ENCODE measurements at places on chromosomes 7 and 10. TPM values are rescaled to one million over a fixed set of nuclear protein-coding genes. Genes with fewer than 3 reads are reported as not detected.

Gene SPDYE6
- not detected for total RNA-seq

Gene CDC14C
- under 0.01 TPM for total RNA-seq

Gene AKR1C4
- 0.09 TPM for total RNA-seq

Gene SCIN
- 0.17 TPM for total RNA-seq

Gene EIF5AL1
- 0.17 TPM for total RNA-seq
